Tibial artery (tissue), 4 donors: ENCODE measurements at places on chromosomes 3 and 15.

DNA sequence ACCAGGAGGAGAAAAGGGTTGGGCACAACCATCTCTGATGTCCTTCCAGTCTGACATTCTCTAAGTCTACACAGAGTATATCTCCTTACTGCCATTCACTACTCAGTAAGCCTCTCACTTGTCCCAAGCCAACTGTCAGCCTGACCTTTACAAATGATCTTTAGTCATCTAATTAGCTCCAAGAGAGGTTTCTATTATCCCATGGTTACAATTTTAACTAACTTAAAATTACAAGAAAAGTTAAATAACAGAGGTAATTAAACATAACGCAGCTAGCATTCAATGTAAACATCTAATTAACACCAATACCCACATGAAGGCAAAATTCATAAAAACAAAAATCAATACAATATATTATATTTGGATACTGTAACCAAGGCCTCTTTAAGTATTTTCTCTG is 126.9 kb downstream of the LSAMP start:
- DNase-seq: no peak

- DNase-seq: no peak
Measured at GRCh38 chr3:49410066-49410845, 1.5 kb downstream of the RHOA start.

DNA sequence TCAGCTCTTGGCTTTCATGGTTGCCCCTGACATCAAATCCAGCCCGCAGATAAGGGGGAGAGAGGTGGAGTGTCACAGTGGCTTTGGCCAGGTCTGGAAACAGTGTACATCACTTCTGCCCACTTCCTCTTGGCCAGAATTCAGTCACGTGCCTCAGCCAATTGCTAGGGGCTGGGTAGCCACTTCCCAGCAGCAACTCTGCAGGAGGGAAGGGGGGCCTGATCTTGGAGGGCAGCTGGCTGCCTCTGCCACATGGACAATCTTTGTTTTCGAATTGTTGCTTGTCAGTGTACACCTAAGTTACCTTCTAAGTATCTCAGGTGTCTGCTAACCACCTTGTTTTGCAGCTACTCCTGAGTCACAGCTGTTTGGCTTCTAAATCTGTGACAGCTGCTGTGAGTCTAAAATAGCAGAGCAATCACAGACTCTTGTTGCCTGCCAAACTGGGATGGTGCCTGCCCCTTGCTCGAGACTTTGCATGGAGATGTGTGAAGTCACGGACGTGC is 41.0 kb upstream of the LIMD1 start:
- peak; percentile 68 for DNase-seq

- DNase-seq: no peak
Measured at GRCh38 chr15:90871716-90872485, 3.5 kb downstream of the FURIN start.

- DNase-seq: no peak
Measured at GRCh38 chr3:196012481-196012880, 69.4 kb downstream of the TFRC start.

DNA sequence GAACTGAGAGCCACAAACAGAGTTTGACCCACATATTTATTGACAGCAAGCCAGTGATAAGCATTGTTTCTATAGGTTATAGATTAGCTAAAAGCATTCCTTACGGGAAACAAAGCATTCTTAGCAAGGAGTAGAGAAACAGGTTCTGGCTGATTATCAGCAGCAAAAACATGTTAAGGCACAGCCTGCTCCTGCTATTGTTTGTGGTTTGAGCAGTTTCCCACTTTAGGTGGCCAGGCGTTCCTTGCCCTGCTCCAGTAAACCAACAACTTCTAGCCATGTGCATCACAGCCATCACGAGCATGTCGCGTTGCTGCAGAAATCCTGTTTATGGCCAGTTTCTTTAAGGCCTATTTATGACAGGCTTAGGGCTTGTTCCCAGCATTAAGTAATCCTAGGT is 44.7 kb upstream of the C2CD4B start:
- no peak for DNase-seq

DNA sequence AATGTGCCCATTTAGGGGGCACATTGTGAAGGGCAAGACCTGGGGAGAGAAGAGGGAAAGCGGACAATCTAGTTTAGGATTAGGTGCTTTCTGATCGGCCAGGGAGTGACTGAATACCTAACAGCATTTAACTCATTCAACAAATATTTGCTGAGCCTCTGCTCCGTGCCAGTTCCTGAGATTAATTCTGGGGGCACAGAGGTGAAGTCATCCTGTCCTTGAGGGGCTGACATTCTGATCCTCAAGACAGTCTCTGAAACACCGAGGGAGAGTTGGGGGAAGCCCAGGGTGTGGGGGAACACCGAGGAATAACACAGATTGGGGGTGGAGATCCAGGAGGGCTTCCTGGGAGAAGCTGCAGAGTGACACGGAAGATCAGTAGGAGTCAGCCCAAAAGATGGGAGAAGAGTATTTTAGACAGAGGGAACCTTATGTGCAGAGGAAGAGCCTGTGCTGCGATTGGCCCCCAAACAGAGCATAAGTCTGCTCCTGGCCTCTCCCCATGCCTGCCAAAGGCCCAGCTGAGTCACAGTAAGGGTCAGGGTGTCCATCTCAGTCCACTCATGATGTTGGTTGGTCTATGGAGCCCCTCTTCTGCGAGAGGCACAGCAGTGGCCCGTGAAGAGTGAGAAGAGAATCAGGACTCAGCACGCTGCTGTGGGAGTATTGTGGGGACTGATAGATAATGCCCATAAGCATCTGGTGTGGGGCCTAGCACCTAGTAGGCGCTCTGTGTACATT is 60.2 kb downstream of the AMOTL2 start:
- DNase-seq: no peak

DNA sequence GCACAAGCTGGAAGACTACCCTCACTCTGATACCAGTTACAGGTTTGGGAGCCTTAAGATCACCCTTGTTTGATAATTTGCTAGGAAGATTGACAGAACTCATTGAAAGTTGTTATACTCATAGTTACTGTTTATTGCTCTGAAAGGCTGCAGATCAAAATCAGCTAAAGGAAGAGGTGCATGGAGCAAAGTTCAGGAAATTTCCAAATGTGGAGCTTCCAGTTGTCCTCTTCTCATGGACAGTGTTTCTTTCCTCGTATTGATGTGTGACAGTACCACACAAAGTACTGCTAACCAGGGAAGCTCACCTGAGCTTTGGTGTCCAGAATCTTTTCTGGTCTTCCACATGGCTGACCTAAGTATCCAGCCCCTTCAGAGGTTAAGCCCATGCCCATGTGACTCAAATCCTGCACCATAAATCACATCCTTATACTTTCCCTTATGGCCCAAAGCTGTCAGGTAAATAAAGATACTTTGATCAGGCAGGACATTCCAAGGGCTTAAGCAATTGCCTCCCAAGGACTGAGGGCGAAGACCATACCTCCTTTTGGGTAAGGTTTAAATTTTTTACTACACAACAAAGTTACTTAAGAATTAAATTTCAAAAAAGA is 93.1 kb upstream of the ZBED2 start:
- DNase-seq: no peak

DNA sequence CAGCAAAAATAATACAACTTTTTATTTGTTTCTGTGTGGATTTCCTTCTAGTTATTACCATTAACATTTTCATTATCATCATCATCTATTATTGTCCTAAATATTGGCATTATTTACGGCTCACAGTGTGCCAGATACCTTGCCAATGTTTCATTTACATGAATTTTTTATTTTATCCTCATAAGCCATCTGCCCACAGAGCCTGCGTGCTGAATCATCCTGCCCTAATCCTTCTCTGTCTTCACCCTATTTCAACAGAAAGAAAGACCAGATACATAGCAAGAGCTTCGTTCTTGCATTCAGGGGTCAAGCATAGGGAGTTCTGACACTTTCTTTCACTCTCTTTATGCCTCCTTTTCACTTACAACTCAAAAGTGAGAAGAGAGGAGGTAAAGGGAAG is 82.0 kb downstream of the KCNMB2 start:
- DNase-seq: no peak

GRCh38 chr3:183313351-183313750 is 60.3 kb downstream of the B3GNT5 start:
- DNase-seq: no peak

DNA sequence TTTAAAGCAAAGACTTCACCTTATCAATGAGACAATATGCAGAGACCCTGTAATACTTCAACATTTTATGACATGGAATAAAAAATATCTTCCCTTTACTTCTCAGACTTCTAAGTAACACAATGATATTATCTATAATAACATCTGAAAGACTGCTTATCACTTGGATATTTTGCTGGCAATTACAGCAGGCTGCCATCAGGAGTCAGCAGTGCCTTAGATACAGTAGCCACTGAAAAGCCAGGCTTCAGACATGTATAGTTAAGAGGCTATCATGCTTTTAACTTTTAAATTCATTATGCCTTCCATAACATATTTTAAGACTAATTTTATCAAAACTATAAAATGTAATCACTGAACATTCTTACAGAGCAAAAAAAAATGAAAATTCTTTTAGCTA is 227.5 kb downstream of the NEK10 start:
- DNase-seq: no peak

DNA sequence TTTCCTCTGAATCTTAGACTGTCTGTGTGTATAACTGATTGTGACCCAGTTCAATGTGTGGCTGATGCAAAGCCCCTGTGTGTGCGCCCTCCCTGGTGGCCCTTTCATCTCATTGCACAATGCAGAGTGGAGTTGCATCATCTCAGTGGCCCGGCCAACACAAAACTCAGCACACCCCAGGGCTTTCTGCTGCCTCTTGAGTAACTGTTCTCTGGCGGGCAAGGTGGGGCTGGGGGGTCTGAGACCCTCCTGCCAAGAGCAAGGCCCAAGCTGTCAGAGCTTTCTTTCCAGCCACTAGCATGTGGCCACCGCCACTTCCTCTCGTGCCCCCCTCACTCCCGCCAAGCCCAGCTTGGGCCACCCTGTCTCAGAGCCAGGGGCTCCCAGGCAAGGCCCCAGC is 80.7 kb upstream of the ALDH1L1 start:
- peak; percentile 84 for DNase-seq

DNA sequence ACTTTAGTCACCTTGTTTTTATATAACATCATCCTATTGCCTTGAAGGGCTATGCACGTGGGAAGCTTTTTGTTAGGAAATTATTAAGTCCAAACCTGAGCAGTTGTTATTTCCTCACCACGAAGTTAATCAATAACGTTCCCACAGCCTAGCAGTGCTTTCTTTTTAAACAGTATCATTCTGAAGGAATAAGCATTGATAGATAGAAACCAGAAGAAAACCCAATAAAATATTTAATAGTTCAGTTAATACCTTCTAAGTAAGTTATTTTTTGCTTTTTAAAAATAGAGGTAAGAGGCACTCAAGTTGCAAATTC is 149.3 kb downstream of the KCNMB2 start:
- no peak for DNase-seq

DNA sequence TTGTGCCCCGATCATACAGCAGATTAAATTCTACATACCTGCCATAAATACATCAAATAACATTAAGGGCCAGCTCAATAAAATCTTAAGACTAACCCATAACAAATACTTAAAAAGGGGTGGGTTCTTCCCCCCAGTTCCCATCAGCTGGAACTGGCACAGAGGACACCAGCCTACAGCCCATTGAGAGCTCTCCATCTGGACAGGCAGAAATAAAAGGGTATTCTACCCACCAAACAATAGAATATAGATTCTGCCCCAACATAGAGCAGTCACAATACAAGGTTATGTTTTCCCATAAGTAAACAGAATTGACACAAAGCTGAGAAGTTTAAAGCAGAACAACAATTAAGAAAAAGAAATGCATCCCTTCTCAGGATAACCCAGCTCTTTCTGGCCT is 11.9 kb downstream of the CPOX start:
- DNase-seq: no peak

DNA sequence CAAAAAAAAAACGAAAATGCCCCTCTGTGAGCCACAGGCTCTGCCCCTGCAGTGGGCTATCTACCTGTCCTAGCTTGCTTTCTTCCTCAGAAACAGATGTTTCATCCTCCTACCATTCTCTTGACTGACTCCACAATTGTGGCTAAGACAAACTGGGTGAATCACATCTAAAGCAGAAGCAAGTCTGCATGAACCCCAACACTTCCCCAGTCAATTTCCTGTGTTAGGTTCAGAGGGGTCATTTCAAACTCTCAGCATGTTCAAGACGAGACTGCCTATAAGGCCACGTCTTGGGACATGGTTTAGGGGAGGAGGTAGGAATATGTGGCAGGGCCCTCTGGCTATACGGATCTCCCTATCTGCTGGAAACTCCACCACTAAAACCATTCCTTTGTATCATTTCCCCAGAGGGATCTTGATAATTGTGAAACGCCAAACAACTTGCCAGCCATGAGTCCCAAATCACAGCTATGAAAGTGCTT is 28.6 kb upstream of the ANKDD1A start:
- no peak for DNase-seq

- DNase-seq: no peak
Measured at GRCh38 chr3:111943533-111943932, 35.3 kb upstream of the ABHD10 start.

DNA sequence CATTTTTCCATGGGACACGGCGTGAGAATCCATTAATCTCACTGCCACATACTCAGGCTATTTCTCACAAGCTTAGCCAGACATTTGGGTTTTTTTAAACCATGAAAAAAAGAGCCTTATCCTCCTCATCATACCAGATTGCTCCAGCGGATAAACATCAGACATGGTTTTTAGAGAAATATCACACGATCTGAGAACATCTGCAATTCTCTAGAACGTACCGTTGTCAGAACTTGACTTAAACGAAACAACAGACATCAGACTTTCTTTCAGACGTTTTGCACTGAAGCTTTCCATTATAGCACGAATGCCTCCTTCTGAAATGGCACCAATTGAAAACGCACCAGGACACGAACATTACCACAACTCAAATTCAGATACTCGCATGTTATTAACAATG is 744.2 kb upstream of the CFAP20DC start:
- DNase-seq: no peak

DNA sequence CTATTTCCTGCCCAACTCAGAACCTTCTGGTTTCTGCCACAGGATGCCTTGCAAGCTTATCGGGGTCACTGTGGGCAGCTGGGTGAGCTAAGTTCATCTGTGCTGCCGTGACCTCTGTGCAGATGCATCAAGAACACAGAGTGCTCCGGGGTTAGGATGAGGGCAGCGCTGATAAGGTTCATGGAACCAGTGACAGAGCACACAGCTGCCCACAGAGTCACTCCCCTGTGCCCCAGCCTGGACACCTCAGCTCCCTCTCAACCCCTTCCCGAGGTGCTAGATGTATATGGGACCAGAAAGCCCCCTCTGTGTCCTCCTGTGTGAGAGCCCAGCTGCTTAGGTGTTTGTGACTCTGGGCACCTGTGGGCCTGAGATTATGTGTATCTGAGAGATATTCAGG is 15.8 kb upstream of the ALAS1 start:
- no peak for DNase-seq

DNA sequence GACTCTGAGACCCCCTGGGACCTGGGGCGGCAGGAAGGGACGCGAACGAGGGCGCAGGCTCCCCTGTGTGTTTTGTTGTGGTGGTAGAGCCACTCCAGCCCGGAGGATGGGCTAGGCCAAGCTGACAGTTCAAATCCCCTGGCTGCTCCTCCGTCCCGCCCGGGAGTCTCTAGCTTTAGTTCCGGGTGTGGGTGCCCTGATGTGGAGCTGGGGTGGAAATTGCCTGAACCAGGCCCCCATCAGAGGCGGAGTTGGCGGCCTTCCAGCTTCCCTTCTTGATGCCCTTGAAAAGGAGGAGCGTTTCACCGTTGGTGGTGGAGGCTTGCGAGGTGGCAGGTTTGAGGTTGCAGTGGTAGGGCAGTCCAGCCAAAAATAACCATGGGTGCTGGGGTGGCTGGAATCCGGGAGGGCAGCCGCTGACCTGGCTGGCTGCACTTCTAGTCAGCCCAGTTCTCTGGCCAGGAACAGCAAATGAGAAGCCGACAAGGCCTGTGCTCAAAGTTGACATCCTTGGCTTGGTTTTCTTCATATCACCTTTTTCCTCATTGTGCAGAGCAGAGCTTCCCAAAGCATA is 817 bp downstream of the CLK3 start:
- peak; percentile 76 for DNase-seq
